ENCODE measurements at places on chromosomes 4 and X.

DNA sequence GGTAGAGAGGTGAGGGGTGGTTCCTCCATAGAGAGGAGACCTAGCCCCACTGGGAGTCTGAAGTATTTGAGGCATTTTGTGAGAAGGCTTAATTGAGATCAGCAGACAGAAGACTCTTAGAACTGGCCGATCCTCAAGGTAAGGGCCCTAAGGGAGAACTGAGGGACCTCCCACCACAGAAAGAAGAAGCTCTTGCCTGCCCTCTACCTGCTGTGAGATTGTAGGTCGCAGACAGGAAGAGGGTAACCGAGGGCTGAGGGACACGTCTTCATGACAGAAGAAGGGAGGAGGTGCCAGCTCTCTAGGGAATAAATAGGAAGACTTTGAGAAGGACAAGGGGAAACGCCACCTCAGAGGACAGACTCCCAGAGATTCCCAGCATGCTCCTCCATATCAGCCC, 24.1 kb upstream of the MAGEC1 start:
- DNase-seq = no peak

DNA sequence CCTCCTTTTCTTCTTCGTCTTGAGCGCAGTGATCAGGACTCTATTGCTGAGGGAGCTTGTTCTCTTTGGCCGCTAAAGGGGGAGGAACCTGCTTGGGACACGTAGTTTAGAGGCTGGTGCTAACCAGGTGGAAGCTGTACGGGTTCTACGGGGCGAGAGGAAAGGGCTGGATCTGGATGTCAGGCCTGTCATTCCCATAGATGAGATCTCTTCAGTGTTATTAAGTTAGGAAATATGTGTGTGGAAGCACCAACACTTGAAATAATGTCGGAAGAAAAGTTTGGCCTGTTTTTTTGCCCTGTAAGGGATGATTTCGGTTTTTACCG, 643 bp downstream of the SRP72 start:
- no peak for DNase-seq

GRCh38 chr4:129336457-129337227, 240.7 kb downstream of the C4orf33 start:
- no peak for DNase-seq

GRCh38 chr4:37721995-37722638, 35.9 kb upstream of the RELL1 start:
- no peak for DNase-seq

DNA sequence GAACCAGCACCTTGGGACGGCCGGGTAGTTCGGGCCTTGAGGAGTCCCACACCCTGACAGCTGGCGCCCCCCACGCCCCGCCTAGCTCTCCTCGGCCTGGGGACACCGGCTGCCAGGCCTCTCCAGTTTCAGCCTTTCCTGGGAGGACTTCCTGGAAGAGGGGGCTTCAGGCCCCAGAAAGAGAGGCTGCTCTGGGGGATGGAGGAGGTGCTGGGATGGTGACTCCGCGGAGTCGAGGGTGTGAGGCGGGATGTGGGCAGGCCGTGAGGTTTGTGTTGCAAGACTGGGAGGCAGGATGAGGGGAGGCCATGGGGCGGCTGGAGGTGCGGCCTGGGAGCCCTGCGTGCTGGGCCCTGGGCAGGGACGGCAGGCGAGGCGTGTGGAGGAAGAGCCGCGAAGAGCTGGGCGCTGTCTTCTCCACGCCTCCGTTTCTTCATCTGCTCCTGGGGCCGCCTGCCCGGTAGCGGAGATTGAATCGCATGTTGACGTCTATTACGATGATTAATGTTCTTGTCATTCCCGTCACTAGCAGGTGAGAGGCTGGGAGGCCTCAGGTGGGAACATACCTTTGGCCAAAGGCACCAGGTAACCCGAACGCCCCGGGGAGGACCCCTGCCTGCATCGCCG, 918 bp upstream of the FGFRL1 start:
- peak; percentile 86 for DNase-seq

DNA sequence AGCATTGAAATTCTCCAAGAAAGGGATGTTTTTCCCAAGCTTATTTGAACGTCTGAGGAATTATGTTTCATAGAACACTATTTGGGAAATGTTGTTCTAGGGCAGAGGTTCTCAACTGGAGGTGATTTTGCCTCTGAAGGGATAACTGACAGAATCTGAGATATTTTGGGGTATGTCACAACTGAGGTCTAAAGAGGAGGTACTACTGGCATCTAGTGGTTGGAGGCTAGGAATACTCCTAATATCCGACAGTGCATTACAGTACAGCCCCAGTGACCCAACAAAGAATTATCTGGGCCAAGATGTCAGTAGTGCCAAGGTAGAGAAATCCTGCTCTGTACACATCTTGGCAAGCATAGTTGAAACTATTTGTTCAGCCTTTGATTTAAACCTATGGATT, 6.4 kb downstream of the HSPA4L start:
- no peak for DNase-seq

DNA sequence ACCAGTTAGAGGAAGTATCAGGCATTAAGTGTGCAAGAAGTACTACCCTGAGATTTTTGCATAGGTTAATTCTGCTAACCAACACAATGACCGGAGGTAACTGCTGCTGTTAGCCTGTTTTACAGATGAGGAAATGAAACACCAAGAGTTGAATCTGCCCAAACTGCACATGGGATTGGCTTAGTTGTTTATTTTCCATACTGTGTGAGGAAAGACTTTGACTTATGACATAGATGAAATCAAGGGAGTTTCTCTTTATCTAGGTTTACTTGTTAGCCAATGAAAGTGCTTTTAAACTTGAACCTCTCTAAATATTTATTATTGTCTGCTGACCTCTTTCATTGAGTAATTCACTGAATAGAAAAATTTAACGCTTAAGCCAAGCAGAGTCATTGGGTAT, 10.3 kb downstream of the GUCY1B1 start:
- no peak for DNase-seq

DNA sequence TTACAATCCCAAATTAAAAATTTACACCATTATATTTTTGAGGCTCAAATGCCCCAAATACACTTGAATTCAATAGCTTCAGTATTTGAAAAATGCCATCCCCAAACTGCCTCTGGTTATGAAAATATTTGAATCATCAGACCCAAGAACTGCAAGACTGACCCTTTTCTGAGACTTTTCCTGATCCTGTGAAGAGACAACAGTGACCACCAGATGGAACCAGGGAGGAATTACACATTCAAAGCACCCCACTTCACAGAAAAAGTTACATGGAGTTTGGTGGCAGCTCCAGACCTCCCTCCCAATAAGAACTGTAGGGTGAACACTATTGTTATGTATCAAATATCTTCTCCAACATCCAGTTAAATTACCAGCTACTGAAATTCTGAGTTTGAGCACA, 44.0 kb upstream of the SCD5 start:
- DNase-seq = no peak

- no peak for DNase-seq
Observed at GRCh38 chr4:155033604-155034003, 174.8 kb upstream of the NPY2R start.

GRCh38 chr4:8090744-8091301, 67.8 kb downstream of the ABLIM2 start:
- no peak for DNase-seq

DNA sequence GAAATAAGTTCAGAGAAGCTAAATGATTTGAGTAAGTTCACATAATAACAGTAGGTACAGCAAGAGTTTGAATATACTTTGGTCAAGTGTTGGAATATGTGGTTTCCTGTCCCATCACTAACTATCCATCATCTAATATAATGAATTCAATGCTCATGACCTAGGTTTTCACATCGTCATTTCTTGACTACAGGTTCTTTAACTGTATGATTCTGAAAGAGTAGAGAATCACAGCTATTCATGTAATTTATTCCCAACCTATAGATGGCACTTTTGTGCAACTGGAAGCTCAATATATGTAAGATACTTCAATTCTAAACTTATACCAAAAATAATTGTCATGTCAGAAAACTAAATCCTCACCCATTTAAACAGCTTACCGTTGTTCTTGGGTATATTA, 53.1 kb downstream of the TIGD2 start:
- no peak for DNase-seq

GRCh38 chr4:4521136-4521535, 20.7 kb downstream of the STX18 start:
- no peak for DNase-seq
